NCI-H146 (cell line): ENCODE measurements at places on chromosomes 3 and 15.

DNA sequence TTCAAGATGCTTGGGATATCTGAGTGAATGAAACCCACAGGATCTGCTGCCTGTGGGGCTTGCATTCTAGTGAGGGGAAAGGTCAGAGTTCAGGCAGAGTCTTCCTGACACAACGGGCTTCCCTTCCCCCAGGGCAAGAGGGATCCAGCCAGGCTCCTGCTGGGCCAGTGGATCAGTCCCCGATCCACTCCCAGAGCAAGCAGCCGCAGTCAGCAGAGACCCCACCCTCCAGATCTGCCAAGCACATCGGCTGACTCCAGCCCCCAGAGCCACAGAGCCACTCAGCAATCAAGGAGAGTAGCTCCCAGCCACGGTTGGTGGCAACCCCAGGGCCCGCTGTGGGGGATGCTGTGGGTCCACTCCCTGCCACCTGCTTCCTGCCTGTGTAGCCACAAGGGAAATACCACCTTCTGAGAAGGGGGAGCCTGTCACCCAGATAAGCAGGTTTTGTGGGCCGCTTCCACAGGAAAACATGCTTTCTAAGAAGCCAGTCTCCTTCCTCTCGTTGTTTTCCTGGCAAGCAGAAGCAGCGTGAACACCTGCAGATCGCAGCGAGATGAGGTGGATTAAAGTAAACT lies 44.9 kb downstream of the CPN2 start:
- DNase-seq, result peak; percentile 86

DNA sequence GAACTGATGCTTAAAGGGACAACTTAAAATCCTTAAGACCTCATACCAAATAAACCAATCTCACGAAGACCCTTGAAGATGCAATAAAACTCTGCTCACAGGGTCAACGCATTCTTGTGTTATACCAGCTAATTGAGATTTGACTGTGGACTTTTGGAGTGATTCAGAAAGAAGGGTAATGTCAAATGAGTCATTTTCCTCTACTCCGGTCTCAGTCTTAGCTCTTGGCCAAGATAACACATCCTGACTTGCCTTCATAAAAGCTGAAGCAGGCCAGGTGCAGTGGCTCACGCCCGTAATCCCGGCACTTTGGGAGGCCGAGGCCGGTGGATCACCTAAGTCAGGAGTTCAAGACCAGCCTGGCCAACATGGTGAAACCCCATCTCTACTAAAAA lies 3.8 kb downstream of the PKM start:
- no peak for DNase-seq

GRCh38 chr3:140296796-140297352 lies 361.9 kb downstream of the CLSTN2 start:
- DNase-seq, result peak; percentile 36

- peak; percentile 42 for DNase-seq
Measured at GRCh38 chr3:3200632-3201212, 21.2 kb upstream of the CRBN start.

DNA sequence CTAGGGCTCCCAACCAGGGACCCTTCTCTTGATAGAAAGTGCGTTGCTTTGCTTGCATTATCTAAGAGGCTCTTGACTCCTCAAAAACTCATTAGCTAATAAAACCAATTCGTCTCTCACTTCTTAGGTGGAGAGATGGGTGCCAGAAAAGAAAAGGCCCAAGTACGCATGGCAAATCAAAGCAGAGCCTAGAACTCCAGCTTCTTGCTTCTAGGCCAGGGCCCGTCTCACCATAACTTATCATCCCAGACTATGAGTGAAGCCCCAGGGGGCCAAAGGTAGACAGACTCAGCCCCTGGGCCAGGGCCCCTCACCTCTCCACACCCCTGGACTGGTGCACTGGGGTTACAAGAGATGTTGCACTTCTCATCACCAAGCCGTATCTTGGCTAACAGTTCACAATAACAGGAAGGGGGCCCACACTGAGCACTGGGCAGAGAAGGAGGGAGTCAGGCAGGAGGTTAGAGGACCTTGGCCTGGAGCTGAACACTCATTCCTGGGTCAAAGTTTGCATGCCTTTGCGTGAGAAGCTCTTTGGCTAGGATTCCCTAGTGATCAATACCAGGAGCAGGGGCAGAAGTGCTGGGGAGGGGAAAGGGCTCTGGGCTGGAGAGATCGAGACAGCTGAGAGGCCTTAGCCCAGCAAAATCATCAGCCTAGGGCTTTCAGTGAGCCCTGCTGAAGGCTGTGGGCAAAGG lies 5.4 kb upstream of the CYP1A1 start:
- no peak for DNase-seq

GRCh38 chr3:178518660-178519396 lies 17.4 kb upstream of the KCNMB2 start:
- DNase-seq, result no peak

DNA sequence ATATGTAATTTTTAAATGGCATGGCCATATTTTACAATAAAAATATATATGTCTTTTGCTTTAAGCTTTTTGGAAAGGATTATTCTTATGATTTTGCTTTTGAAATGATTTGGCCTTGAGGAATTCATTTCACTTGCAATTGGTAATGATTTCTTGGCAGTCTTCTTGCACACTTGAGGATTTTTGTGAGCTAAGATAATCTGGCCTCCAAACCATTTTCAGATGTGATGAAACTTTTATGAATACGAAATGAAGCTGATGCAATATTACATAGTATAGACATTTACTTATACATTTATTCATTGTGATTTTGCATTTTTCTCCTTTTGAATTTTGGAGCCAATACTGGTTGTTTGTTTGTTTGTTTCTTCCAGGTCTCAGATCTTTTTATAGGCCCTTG lies 6.4 kb upstream of the SH2D7 start:
- no peak for DNase-seq

- no peak for DNase-seq
Measured at GRCh38 chr3:157844800-157845565, 261.2 kb downstream of the SHOX2 start.

- no peak for DNase-seq
Measured at GRCh38 chr3:178205740-178206139, 330.5 kb upstream of the KCNMB2 start.

GRCh38 chr15:50944672-50945071 lies 36.2 kb downstream of the AP4E1 start:
- DNase-seq, result no peak

- DNase-seq, result peak; percentile 17
Measured at GRCh38 chr3:37498126-37499039, 324.0 kb upstream of the LRRFIP2 start.

DNA sequence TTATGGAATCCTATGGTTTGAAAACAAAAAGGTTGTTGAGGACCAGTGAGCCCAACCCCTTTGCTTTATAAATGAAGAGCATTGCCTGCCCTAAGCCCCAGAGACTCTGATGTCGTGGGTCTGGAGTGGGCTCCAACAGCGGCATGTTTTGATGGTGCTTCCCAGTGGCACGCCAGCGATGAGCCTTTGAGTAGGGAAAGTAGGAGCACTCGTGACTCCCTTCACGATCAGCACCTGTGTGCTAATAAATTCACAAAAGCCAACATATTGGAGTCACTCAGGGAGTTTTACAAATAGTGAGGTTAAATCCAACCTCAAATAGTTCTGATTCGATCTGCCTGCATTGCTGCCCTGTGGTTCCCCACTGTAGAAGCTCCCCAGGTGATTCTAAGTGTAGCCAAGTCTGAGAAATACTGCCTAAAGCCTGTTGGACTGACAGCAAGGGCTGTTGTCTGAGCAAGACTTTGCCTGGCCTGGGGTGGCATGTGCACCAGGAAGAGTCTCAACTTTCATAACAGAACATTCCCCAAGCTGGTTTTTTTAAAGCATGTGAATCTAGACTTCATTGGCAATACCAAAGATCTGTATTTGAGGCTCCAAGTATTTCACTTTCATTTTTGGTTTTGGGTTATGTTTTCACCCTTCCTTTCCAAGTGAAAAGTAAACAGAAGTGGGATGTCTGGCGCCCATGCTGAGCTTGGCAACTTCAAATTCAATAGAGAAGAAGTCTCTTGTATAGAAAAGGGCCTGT lies 9.9 kb downstream of the CCR5 start:
- DNase-seq, result no peak

DNA sequence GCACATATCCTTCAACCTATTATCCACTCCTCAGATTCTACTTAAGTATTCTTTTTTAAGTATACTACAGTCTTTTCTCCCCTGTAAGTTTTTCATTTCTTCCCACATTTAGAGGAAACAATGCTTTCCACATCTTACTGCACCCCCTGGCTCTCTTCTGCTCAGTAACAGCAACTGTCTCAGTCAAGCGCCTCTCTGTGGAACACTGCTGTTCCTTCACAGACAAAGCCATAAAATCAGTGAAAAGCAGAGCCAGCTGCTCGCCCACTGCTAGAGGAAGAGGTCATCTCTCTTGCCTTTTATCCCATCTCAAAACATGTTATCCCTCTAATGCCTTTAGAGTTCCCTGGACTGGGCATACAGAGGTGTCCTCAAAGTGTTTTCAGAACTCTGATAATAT lies 24.8 kb downstream of the SERP1 start:
- no peak for DNase-seq

DNA sequence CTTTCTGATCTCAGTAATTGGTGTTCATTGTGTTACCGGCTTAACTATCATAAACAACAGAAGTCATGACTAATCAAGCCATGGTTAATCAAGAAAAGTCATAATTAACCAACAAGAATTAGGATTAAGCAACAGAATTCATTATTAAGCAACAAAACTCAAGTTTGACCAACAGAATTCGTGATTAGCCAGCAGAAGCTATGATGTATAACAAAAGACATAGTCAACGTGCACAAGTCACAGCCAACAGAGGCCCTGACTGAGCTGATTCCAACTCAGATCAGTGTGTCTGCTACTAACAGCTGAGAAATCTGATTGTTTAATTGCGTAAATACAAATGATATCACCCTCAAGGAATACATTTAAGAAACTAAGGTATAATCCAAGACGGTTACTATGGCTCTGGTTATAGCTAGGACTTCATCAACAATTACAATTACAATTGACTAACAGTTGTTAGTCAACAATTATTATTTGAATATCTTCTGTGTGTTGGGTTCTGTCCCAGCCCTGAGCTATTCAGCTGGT lies 67.7 kb downstream of the RARB start:
- no peak for DNase-seq

DNA sequence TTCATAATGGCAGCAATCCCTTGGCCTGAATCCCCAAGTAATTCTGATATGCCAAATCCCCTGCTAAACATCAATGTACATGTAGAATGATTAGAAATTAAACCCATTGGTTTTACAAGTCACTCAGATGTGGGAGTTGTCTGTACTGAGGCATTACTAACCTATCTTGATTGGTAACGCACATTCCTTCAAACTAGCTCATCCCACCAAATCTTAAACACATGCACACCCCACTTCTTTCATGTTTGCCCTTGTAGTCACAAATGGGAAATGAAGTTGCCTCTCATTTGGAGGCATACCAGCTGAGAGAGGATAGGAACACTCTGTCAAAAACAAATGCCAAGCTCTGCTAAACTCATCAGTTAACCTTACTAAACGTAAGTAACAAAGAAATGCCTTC lies 29.1 kb upstream of the MAN2C1 start:
- no peak for DNase-seq

DNA sequence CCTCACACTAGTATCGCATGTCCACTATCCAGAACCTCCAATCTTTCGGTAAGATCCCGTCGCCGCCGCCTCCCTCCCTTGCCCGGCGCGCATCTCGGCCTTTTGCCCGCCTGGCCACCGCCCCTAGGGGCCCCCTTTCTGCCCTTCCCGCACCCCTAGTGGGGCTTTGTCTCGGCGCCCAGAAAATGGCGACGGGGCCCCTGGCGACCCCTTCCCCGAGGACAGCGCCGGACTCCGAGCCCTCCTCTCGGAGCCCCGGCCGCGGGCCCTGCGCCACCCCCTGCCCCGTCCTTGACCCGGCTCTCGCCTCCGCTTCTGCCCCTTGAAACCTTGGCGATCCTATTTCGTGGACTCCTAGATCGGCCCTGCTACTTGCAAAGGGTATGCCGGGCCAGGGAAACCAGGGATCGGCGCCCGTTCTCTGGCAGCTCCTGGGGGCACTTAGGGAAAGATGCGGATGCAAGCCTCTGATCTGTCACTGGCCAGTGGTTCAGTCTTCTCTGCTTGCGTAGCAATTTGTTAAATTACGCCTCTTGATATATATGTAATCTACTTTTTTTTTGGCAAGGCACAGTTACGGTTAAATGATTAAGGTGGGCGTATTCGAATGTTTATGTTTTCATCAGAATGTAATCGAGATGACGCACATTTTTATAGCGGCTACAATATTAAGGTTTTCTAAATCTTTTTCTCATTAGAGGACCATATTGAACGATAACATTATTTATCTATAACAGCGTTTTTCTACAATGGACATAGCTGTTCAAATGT lies 603 bp downstream of the EIF1B start:
- peak; percentile 40 for DNase-seq

GRCh38 chr15:51080286-51080685 lies 14.4 kb downstream of the TNFAIP8L3 start:
- DNase-seq, result no peak

- DNase-seq, result no peak
Measured at GRCh38 chr15:60012695-60013094, 8.6 kb downstream of the FOXB1 start.

DNA sequence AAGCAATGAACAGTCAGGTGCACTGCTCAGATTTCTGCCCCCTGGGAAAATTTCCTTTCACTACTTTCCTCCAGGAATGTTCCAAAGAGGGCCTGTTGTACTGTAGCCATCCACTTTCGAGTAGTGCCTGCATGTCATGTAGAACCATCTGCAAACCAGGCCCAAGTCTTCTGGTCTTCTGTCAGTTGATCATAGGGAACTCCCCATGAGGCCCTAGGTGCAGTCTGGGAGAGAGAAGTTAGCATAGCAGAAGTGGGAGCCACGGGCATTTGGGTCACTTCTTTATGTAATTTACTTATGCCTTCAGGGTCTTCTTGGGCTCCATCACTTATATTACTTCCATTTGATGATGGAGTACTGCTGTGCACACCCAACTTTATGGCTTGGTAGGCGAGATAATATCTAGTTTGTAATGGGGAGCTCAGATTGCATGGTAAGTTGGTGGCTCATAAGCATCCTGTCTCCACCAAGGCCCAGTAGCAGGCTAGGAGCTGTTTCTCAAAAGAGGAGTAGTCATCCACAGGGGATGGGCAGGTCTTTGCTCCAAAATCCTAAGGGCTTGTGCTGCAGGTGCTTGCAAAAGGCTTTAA lies 151.4 kb downstream of the NFKBIZ start:
- DNase-seq, result no peak

- no peak for DNase-seq
Measured at GRCh38 chr15:50415752-50416404, 8.3 kb upstream of the USP8 start.

- peak; percentile 19 for DNase-seq
Measured at GRCh38 chr3:138328341-138328740, 1.3 kb downstream of the NME9 start.

DNA sequence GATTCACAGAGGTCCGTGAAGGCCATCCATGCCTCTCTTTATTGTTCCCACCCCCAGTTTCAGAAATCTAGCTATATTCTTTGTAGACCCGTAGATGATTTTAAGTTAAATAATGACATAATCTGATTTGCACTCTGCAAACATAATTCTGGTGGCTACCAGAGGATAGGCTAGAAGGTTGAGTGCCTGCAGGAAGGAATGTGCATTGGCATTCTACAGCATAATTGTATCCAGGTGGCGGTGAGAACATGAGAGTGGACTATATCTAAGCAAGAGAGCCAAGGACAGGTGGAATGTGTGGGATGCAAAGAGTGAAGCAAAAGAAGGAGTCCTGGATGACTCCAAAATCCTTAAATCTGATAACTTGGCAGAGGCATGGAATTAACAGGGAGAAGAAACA lies 298.5 kb upstream of the MME start:
- DNase-seq, result no peak

GRCh38 chr3:11220230-11220629 lies 52.0 kb upstream of the ATG7 start:
- no peak for DNase-seq

GRCh38 chr15:55968923-55969322 lies 24.5 kb downstream of the NEDD4 start:
- DNase-seq, result no peak

GRCh38 chr15:74239051-74239705 lies 3.1 kb downstream of the CCDC33 start:
- no peak for DNase-seq
